ENCODE measurements at places on chromosomes 1 and 21.
A peak's percentile ranks its signal among the peaks of the same experiment; 100 is the strongest.

DNA sequence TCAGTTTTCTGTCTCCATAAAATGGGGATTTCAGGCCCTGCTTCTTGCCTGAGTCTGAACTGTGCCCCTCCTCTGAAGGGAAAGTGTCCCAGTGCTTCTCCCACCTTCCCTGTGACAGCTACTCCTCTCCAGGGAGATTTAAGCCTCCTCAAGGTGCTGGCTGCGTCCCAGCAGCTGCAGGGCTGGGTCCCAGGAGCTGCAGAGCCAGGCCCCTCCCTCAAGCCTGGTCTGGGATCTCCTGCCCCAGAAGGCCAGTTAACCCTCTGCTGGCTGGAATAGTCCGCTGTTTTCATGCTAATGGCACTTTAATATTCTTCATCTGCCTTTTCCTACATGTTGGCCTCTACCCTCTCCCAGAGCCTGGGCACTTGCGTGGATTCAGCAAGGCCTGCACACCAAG, 99.0 kb downstream of the PLXNA2 start:
- no peak for DNase-seq

DNA sequence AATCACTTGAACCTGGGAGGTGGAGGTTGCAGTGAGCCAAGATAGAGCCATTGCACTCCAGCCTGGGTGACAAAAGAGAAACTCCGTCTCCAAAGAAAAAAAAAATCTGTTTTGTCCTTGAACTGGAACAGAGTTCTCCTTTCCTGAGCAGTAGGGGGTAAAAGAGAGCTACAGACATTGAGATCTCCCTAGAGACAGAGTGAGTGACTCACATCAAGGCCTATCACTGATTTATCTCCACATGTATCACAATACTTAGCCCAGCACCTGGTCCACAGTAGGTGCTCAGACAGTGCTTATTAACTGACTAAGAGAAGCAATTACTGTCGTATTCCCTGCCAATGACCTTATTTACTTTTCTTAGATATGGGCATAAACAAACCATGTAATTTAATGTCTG, 354.1 kb upstream of the C1orf87 start:
- no peak for DNase-seq

DNA sequence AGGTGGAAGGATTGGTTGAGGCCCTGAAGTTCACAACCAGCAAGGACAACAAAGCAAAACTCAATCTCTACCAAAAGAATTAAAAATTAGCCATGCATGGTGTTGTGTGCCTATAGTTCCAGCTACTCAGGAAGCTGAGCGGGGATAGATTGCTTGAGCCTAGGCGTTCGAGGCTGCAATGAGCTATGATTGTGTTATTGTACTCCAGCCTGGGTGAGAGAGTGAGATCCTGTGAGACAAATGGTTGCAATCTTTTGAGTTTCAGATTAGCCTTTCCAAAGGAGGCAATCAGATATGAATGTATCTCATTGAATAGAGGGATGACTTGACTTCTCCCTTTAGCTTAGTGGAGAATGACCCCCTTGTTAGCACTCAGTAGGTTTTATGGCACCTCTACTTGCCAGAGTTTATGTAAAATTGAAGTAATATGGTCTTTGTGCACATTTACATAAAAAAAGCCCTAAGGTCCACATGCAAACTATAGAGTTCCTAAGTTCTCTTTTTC, 105.6 kb upstream of the OLFM3 start:
- DNase-seq: no peak

DNA sequence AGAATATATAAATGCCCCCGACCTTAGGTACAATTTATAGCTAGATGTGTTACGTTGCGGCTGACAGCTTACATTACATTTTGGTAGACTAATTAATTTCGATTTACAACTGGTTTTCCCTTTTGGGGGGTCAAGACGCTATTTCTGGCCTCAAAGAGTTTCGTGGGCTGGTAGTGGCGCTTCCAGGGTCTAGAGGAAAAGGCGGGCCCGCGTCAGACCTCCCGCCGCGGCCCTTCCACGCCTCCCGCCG, 391 bp downstream of the IFT25 start:
- DNase-seq: no peak

- DNase-seq: no peak
Measured at GRCh38 chr1:150876119-150876454, 312 bp downstream of the ARNT start.

- peak; percentile 83 for DNase-seq
Measured at GRCh38 chr1:27618341-27619082, 14.6 kb upstream of the AHDC1 start.

DNA sequence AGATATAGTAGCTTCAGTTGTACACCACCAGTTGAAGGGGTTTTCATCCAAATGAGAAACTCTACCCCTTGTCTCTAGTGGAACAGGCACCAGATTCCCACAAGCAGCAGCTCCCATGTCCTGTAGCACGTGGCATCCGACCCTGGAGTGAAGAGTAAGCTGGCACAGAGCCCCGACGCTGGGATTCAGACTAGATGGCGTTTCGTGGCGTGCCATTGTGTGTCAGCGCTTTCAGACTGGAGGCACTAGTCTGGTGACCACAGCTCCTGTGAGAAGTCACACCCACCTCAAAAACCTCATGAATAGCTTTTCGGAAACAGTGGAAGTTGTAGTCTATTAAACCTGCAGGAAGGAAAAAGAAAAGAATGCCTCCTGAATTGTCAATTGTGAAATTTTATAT, 20.2 kb downstream of the RRAGC start:
- DNase-seq: no peak

DNA sequence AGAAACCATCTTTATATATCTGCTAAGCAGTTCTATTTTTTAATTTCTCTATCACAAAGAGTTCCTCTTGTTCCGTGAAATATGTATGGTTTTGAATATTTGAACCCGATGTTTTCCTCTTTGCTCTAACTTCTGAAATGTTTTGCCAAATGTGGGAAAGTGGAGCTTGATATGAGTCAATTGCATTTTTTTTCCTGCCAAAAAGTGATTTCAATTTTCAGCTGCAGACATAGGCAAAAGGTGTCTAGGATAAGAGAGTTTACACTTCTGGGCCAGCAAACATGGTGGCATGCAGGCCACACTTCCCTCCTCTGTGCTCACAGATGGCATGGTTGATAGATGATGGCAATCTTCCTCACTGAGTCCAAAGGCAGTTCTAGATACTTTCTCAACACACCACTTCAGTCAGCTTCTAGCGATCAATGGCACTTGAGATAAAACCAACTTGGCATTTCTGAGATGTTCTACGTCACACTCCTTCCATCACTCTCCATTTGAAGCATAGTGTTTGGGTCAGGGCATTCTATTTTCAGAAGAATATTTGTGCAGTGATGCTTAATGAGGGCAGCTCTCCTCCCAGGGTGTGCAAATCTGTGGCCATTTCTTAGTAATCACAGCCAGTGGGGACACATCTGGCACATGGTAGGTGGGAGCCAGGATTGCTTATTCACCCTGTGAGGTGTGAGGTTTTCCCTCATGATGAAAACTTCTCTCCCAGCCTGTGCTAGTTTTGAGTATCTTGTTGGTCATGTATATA, 54.4 kb upstream of the SCAF4 start:
- no peak for DNase-seq

DNA sequence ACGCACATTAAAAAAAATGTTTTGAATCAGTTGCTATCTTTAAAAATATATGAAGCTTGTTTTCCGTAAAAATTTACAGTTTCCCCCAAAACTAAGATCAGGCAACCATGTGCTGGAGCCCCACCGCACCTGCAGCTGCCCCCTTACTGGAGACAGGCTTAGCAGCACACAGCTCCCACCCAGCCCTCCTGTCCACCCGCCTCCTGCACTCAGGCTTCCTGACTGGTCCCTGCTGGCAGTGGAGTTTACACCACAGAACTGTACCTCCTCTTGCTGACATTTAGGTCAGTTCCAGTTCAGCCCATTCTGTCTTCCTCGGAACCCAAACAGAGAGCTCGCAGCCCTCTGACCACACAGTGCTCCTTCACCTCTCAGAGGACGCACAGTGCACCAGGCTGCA, 2.1 kb downstream of the GPR161 start:
- DNase-seq: no peak

DNA sequence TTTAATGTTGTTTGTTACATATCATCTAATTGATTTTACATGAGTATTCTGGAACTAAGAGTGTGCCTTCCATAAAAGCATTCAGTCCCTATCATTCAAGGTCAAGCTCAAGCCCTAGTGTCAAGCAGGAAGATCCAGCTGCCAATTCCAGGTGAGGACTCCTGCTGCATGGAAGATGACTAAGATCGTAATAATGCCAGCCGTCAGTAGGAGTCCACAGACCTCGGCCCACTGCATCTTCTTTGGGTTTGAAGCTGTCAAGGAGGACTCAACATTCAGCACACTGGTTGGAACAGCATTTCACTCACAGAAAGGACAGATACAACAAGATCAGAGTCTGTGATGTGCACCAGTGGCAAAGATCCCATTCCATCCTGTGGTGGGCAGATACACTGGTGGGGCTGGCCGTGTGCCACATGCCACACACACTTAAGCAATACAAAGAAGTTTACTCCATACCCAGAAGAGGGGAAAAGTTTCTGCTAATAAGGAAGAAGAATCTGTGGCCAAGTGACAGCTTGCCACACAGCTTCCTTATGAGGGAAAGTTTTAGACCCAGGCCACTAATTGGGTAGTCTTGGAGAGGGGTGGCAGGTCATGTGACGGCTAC, 160.4 kb downstream of the PIK3R3 start:
- DNase-seq: no peak

DNA sequence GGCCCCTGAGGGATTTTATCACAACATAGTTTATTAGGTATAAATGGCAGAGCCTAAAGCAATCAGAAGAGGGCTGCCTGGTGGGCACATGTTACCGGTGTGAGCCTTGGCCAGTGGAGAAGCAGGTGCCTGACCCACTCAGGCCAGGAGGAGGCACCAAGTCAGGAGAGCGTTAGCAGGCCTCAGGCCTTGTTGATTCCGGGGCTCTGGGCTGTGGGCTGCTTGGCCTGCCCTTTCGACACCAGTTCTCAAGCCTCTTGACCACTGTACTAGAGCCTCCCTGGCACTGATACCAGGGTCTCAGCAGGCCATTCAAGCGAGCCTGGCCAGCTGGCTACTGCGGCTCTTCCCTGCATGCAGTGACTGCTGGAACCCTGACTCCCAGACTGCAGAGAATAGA, 20.8 kb downstream of the CLDN14 start:
- DNase-seq: no peak

DNA sequence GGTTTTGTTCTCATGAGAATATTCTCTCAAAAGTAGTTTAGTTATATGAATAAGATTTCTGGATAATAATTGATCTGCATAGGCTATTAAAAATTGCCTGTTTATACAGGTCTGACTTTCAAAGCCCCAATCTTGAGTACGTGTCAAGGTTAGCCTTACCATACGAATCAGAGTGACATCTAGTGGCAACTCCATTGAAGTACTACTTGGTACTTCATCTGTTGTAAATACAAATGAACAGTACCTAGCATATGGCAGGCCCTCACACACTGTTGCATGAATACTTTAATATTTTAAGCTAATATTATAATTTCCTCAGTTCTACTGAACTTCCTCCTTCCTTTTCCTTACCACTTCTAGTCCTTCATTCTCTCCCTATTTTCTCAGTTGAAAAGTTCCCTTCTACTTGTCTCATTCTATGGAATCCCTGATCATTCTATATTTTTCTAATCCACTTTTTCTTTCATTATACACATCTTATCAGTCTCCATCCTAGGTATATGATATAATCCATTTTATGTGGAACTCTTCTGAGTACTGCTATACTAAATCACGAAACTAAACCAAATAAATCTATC, 101.2 kb downstream of the AKT3 start:
- peak; percentile 51 for DNase-seq

DNA sequence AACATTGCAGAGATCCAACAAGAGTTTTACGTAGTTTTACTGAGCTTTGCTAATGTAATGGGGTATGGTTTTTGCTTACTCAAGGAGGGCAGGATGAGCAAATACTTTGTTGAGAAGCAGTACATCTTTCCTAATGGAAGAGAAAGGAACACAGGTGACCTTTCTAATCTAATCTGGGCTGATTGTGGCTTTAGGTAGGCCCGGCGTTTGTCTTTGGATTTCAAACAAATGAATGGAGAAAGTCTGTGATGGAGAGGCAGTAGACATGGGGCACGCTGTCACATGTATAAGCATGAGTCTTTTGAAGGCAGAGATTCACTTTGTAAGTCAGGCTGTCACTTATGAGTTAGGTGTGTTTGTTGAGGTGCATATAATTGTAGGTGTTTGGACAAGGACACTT, 1.7 kb downstream of the PLEKHM2 start:
- DNase-seq: no peak

DNA sequence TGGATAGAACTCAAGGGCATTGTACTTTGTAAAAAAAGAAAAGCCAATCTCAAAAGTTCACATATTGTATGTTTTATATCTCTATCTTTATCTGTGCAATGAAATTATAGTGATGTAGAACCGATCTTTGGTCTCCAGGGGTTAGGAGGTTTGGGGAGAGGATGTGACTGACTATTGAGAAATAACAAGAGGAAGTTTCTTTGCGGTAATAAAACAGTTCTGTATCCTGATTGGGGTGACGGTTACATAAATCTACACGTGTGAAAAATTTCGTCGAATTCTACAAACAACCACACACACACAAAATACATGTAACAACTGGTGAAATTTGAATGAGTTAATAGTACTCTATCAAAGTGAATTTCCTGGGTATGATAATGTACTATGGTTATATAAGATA, 10.6 kb upstream of the OR2T33 start:
- DNase-seq: peak; percentile 64
